CD4-positive, alpha-beta T cell treated with Interleukin-15 for 1 hour (primary cell): ENCODE measurements at places on chromosomes 11 and 22.

GRCh38 chr11:10655227-10655626 lies 38.3 kb downstream of the IRAG1 start:
- DNase-seq = no peak

GRCh38 chr11:115396533-115396932 lies 107.7 kb downstream of the CADM1 start:
- DNase-seq = no peak

GRCh38 chr11:100760744-100761143 lies 73.7 kb downstream of the ARHGAP42 start:
- no peak for DNase-seq

DNA sequence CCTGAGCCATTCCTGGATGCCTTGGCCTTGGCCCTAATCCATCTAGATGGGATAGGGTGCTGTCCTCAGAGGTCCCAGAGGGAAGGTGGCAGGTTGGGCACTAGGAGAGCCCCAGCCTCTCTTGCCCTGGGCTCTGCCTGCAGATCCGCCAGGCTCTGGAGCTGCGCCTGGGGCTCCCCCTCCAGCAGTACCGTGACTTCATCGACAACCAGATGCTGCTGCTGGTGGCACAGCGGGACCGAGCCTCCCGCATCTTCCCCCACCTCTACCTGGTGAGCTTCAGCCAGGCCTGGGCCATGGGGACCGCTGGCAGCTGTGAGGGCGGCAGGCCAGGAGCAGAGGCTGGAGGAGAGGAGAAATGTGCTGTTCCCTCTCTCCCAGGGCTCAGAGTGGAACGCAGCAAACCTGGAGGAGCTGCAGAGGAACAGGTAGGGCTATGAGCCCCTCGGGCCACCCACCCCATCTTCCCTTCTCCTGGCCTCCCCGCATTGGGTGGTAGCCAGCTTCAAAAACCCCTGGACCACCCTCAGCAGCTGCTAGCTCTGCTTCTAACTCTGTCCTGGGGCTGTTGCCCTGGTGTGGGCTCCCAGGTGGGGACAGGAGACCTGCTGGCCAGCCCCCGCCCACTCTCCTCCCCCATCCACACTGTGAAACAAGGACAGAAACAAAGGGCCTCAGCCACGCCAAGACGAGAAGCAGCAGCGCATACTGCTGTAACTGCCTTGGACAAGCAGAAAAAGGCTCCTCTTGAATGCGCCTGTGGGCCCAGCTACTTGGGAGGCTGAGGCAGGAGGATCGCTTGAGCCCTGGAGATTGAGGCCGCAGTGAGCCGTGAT lies 4.9 kb downstream of the SSH3 start:
- no peak for DNase-seq

GRCh38 chr11:120771551-120772060 lies 252.3 kb upstream of the TBCEL start:
- DNase-seq = no peak

- DNase-seq = no peak
Observed at GRCh38 chr11:72398058-72398758, 36.1 kb downstream of the CLPB start.

DNA sequence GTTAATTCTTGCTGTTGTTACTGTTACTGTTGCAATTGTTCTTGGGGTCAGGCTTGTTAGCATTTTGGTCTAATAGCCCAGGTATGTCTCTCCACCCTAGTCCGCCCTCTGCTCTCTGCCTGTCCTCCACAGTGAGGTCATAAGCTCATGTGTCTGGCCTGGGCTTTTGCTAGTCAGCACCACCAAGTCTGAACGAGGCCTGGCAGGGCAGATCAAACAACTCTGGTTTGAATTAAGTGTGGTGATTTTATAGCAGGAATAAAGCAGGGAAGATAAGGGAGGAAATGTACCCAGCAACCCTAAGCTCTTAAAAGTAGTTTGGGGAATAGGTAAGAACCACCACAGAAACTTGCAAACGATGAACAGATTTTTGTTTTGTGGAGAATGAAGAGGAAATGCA lies 98.7 kb downstream of the ABTB2 start:
- DNase-seq = no peak

DNA sequence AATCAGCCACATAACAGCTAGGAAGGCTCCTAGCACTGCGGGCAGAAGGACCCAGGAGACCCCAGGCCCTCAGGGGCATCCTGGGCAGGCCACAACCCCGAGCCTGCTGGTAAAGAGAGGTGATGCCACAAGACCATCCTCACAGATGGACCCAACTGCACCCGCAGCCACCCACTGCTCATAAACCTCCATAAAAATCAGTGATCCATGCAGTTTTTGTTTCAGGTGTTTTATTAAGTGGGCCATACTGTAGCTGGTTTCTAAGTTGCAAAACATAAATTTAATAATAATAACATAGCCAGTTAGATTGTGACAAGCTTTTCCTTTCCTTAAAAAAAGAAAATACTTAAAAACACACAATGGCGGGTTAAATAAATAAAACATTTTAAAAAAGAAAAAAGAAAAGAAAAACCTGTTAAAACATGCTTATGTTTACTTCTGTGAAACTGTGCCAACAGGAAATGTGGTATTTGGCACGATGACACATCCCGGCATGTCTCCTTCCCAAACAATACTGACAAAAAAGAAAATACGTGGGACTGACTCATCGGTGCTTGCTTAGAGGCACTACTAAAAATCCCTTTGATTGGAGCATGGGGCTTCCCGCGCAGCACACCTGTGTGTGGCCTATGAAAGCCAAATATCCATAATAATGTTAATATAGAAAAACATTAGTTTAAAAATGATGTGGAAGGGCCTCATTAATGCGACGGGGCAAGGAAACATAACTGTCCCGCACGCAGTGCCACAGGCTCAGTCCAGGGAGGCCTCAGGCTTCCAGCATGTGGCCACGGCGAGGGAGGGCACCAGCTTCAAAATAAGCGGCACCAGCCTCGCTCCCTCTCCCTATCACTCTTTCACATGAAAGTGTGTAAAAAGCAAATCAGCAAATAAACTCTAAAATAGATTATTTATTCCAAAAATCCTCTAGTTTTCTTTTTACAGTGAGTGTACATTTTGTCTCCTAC lies 47.5 kb upstream of the SCUBE2 start:
- DNase-seq = no peak

- DNase-seq = no peak
Observed at GRCh38 chr11:111632516-111633220, 30.4 kb downstream of the SIK2 start.

DNA sequence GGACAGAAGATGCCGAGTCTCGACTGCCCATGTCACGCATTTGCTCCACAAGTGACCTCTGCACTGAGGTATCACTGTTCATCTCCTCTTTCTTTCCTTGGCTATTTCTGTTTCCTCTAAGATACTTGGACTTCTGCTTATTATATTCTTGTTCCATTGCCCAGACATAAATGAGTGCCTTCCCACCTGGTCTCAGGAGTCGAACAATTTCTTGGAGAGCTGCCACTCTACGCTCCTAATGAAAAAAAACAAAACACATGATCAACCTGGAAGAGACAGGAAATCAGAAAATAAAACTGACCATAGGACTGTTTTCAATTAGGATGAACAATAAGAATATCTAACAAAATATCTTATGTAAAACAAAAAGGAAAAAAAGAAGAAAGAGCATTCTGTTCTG lies 47.4 kb upstream of the CWF19L2 start:
- DNase-seq = no peak

DNA sequence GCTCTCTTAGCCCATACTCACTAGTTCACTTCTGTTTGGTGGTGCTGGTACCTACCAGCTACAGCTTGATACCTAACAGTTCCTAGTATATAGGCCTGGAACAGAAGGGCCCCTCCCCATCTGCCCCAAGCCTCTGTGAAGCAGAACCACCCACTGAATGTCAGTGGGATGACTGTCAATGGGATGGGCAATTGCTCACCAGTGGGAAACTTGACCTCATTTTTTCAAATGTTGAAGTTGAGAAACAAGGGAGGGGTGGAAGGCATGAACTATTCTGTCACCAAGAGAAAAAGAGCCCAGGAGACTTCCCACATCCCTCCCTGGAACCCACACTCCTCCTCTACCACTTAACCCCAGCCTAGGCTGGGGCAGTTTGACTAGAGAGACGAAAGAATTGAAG lies at the start of gene NLRP10:
TSS of gene NLRP10 (minus strand) at position 62 of the 400 bp plus-strand sequence. CDS start 1,952 bp downstream, outside the sequence.
- DNase-seq = no peak

DNA sequence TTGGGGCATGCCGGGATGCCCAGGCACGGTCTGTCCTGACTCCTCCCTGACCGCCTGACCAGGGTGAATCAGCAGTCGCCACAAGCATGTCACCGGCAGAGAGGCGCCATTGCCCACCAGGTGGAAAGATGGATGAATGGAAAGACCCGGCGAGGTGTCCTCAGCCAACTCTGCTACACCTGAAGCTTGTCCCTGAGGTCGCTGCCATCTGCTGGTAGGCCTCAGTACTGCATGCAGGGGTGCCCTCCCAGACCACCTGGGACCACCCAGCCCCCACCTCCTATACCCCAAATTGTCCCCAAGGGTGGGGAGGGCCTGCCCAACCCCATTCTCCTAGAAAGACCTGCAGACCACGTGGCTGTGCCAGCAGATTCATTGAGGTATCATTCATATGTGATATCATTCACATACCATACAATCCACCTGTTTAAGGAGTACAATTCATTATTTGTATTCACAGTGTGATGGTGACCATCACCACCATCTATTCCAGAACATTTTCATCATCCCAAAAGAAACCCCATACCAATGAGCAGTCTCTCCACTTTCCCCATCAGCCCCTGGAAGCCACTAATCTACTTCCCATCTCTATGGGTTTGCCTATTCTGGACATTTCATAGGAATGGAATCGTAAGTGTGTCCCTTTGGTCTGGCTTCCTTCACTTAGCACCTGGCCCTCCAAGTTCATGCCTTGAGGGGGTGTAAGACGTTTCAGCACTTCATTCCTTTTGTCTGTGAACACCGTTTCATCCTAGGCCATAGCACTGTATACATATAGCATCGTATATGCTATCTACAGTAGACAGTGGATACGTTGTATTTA lies 17.5 kb downstream of the FGF3 start:
- DNase-seq = no peak

- no peak for DNase-seq
Observed at GRCh38 chr11:14261066-14261465, 97.9 kb downstream of the RRAS2 start.

DNA sequence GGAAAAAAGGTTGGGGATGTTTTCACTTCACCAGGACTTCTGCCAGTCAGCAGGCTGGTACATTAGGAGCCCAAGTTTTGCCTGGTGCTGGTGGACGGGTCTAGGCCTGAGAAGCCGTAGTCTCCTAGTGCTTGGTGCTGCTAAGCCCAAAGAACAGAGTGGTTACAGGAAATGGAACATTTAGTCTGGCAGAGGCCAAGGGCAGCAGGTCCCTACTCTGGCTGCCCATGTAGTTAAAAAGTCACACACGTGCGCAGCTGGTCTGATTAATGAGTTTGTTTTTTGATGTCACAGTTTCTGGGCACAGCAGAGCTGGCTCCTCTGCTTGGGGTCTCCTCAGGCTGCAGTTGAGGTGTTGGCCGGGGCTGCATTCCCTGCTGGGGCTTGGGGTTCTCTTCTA lies 20.6 kb downstream of the BCR start:
- no peak for DNase-seq

DNA sequence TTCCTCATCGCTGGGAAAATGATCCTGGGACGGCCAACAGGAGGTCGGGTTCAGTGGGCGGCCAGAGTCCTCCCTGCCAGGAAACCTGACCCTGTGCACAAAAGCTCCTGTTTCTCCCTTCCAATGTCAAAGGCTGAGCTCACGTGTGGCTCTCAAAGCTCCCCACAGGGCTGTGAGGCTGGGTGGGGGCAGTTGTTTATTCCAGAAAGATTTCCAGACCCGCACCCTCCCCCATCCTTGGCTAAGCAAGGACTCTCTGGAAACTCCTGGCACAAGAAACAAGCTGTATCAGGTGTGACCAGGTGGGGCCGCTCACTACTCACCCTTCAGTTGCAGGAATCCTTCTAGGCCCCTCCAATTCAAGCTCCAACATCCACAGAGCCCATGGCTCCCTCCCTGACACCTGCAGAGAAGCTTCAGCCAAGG lies 131.9 kb downstream of the SHANK2 start:
- no peak for DNase-seq

DNA sequence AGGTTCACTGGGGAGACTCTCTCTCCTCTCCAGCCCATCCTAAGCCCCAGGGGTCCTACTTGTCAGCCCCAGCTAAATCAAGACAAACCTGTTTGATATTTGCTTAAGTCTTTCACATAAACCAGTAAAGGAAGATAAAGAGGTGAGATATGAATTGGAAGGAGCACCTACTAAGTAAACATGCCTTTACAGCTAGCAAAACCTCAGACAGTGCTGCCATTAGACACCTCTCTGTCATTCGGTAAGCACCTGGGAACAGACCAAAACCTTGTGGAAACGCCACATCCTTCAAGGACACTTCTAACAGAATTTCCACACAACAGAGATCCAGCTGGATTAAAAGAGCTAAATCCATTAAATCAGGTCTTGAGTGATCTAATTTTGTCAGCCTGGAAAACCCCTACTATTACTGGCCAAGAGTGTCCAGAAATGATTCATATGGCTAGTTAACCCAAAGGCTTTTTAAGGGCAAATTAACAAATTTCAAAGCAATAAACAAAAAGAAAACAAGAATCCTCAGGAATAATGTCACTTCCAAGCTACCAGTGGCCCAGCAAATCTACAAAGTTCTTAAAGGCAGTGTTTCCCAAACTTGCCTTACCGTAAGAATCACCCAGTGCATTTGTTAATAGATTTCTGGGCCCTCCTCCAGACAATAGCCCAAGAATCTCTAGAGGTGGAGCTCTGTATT lies 2.4 kb downstream of the VPS37C start:
- DNase-seq = no peak
